Spinal cord (tissue), 10 donors: ENCODE measurements at places on chromosomes 16 and 17.
A peak's percentile ranks its signal among the peaks of the same experiment; 100 is the strongest.

GRCh38 chr17:3221850-3222249 is 14.4 kb downstream of the OR1A1 start:
- no peak for DNase-seq

DNA sequence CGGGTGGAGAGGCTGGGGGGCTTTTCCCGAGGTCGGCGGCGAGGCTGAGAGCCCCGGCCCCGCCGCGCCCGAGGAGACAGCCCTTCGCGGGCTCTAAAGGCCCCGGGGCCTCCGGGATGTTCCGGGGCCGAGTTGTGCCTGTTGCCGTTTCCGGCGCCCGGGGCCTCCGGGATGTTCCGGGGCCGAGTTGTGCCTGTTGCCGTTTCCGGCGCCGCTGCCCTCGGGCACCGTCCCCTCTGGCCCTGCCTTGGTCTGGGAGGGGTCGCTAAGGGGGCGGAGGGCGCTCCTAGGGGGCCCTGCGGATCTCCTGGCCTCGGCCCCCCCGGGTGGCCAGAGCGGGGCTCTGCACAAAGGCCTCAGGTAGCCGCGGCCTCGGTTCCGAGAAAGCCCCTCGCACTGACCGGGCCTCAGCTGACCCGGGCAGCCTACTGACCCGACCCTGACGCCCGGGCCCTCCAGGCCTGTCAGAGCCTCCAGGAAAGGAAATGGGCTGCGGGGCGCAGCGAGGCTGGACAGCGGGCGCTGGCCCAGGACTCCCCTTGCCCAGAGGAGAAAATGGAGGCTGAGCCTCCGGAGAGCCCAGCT is 24.2 kb downstream of the ACTG1 start:
- DNase-seq = no peak

- DNase-seq = no peak
These were observed 3.5 kb upstream of the ARMC5 start for GRCh38 chr16:31455601-31456314.

- no peak for DNase-seq
These were observed 13.6 kb upstream of the C1QTNF8 start for GRCh38 chr16:1109648-1110047.

DNA sequence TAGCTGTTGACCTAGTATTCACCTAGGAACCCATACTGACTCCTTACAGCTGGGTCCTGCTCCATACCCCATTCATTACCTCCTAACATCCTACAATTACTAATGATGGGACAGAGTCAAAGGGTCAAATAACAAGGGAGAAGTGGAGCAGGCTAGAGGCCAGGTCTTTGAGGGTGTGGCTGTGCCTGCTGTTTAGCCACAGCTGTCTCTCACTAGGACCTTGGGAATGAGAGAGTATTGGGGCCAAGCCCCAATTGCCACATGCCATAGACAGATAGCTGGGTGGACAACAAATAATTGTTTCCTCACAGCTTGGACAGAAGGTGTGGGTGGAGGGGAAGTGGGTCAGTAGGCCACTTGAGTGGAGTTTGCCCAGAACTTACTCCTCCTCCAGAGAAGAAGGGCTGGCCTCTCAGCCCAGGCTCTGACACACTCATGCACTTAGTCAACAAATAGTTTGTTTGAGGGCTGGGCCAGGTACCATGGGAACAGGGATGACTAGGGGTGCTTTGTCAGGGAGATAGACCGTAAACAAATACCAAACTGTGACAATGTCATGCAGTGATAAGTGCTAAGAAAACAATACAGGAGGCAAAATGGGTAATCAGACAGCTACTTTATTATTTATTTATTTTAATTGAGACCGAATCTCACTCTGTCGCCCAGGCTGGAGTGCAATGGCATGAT is 10.2 kb upstream of the CENPT start:
- no peak for DNase-seq

DNA sequence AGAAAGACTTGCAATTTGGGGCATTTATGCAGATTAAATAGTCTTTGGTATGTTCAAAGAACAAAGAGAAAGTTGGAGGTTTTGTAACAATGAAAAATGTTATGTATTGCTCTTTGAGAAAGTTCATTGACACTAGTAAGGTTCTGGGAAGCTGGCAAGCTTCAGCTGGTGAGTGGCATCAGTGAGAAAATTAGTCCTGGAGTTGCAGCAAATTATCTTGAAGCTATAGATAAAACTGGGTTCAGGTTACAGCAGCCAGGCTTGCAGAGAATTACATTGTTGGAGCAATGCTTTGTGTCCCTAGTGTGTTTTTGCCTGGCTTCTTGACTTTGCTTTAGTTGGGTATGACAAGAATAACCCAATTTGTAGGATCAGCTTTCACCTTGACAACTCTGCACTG is 221.2 kb downstream of the CDH13 start:
- no peak for DNase-seq

GRCh38 chr17:6413065-6413464 is 21.9 kb downstream of the AIPL1 start:
- peak; percentile 86 for DNase-seq

DNA sequence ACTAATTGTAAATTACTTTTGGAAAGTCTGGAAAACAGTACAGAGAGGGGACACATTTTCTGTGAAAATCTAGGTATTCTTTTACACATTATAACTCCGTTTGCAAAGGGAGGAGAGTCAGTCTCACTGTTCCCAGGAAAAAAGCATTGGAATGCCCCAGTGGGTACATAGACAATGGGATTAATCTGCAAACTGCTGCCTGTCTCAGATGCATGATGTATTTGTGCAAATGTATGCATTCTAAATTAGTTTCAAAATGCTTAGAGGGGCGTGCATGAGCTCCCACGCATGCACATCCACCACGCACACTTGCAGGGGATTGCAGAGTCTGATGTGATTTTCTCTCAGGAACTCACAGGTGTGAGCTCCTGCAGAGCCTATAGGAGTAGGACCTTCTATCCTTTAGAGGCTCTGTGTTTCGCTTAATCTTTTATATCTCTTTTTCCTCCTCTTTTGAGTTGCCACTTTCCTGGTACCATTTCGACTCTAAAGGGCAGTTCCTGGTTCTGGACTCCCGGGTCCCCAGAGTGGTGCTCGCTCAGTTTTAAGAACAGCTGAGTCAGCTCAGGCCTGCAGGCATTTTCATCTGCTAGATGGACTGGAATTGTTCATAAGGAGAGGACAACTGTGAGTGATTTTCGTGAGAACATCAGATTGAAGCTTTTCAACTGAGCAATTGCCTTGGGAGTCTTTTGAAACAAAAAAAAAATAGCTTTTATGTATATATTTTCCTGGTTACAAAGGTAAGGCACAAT is 1.1 kb downstream of the BCO1 start:
- DNase-seq = no peak

DNA sequence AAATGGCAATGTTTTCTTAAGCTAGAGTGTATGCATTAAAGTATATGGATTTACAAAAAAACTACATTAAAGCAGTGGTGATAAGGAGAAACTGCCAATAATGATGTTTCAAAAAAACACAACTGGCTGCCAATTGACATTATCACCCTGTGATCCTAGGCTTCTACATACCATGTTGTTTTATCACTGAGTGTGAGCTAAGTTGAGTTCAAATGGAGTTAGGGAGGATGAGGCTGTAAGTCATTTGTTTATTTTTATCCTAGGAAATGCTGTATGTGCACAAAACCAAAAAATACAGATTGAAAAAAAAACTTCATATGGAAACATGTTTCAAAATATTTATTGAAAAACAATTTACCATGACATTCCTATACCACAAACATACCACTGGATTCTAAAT is 22.9 kb downstream of the CHCT1 start:
- no peak for DNase-seq

DNA sequence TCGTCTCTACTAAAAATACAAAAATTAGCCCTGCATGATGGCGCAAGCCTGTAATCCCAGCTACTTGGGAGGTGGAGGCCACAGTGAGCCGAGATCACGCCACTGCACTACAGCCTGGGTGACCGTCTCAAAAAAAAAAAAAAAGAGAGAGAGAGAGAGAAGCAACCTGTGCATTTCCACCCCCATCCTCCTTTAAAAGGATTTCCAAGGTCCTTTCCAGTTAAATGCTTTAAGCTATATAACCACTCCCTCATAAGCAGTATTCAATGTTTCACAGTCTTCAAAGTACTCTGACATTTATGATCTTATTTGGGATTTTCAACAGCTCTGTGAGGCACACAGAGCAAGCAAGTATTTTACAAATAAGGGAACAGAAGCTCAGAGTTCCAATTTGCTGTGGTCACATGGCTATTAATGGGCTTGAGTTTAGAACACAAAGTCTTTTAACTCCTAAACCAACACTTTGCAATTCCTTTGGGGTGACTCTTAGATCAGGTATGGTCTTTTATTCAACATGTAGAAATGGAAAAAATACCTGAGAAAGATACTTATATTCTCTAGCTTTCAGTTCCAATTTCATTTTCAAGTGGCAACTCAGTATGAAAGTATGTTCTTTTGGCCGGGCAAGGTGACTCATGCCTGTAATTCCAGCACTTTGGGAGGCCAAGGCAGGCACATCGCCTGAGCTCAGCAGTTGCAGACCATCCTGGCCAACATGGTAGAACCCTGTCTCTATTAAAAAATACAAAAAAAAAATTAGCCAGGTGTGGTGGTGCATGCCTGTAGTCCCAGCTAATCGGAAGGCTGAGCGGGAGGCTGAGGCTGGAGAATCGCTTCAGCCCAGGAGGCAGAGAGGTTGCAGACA is 31.3 kb downstream of the SPOP start:
- no peak for DNase-seq

- no peak for DNase-seq
These were observed 175.9 kb upstream of the KIF2B start for GRCh38 chr17:53646835-53647234.

DNA sequence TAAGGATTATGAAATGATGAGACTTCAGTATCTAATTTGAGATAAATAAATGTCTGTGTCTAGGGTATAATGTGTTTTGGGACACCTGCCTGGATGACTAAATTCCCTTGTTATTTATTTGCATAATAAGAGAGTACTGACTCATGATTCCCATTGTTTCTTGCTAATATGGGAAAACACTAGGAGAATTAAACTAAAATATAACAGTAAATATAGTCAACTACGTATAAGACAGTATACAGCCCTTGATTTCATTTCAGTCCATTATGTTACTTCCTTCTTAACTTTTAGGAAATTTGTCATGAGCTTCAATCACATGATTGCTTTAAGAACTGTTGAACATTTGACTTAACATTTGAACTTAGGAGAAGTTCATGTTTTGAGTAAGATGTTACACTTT is 62.4 kb downstream of the VMP1 start:
- DNase-seq = no peak

- DNase-seq = peak; percentile 47
These were observed 20.2 kb downstream of the CHCT1 start for GRCh38 chr17:60442271-60443173.

DNA sequence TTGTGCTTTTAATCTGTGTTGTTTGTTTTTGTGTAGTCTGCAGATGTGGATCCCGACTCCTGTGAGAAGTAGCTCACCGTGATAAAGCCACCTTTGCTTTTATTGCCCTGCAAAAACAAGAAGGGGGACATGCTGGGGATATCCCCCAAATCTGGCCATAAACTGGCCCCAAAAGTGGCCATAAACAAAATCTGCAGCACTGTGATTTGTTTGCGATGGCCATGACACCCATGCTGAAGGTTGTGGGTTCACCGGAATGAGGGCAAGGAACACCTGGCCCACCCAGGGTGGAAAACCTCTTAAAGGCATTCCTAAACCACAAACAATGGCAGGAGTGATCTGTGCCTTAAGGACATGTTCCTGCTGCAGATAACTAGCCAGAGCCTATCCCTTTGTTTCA is 15.1 kb downstream of the AHSP start:
- no peak for DNase-seq

DNA sequence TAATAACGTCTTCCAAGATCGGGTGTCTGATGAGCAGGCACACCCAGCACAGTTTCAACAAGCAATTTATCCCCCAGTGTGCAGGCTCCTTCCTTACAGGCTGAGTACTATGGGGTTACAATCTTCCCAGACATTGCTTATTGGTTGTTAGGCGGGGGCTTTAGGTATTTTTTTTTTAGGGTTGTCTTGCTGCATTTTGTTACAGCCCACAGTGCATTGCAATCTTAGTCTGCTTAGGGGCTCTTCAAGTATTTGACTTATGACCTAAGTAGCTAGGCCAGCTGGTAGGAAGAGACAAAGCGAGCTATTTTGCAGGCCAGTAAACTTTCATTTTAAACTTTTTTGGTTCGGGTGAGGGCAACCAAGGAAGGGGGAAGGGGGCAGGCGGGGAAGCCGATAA is 5.8 kb downstream of the PLD6 start:
- no peak for DNase-seq

DNA sequence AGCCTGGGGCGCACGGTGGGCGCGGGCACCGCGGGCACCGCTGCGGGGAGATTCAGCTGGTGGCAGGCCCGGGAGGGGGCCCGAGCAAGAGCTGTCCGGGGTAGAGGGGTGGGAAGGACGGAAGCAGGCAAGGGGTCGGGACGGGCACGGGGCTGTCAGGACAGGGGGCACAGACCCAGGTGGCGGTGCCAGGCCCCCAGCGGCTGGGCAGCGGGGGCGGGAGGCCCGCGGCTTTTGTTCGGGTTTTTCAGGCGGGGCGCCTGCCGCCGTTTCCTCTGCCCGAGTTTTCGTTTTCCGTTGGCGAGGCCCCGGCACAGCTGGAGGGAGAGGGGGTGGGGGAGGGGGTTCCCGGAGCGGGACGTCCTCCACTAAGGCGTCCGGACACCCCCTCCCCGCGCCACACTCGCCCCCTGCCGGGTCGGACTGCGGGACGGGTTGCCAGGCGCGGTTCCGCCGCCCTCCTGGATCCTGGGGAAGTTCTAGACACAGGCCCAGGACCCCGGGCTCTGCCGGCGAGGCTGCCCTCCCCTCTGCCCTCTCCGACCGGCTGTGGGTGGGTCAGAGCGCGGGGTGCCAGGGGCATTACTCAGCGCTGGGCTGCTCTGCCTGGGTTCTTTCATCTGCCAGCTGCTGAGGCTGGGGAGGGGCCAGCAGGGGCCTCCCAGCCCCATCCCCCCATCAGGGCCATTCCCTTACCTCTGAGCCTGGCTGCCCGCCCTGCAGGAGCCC is 543 bp downstream of the ARHGAP23 start:
- DNase-seq = no peak

GRCh38 chr16:2194852-2195321 is 1.5 kb downstream of the CASKIN1 start:
- DNase-seq = peak; percentile 37

GRCh38 chr16:62814891-62815290 is 778.7 kb upstream of the CDH8 start:
- no peak for DNase-seq

DNA sequence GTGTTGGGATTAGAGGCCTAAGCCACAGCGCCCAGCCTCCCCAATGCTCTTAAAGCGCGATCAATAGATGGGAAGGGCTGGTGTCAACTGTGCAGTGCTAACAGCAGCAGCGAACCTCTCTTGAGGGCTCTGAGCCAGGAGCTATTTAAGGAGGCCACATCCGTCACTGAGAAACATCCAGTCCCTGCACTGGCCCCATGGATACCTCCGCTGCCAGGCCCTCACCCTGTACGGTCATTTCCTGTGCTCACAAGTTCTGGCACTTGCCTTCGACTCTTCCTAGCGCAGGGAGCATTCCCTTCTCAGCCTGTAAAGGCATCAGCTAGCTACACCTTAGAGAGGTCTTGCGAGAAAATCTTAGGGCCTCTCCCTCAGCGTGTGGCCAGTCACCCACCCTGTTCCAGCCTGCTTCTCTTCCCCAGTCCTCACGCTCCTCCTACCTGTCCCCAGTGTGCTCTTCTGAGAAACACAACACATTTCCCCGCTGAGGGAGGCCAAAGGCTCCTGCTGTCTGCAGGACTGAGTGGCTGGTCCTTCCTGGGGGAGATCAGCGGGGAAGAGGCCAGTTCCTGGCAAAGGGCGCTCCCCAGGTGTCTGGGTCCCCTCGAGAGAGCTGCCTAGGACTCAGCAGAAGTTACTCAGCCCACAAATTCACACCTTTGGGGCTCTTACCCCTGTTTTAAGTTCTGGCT is 28.6 kb downstream of the GTF3C1 start:
- DNase-seq = no peak
